ENCODE measurements at places on chromosomes 11 and 22.

DNA sequence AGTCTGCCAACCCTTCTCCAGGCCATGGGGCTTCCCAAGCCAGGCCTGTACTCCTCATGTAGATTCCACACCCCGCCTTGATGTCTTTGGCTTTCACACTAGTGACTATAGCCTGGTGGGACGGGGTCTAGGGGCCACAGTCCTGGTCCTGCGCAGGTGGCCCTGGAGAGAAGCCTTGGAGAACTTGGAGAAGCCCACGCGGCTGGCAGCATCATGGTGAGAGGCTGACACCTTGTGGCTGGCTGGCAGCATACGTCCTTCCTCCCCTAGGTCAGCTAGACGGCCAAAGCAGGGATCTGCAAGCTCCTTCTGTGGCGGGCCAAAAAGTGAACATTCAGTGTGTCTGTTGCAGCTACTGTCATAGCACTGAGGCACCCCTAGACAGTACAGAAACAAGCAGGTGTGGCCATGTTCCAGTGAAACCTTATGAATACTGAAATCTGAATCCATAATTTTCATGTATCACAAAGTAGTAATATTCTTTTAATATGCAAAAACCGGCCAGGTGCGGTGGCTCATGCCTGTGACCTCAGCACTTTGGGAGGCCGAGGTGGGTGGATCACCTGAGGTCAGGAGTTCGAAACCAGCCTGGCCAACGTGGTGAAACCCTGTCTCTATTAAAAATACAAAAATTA lies 42.0 kb downstream of the FAM83F start:
- DNase-seq, result peak; percentile 26

- DNase-seq, result no peak
Observed at GRCh38 chr11:111115890-111116289, 129.6 kb upstream of the POU2AF2 start.

GRCh38 chr11:2399488-2400068 lies 972 bp upstream of the TSSC4 start:
- peak; percentile 19 for DNase-seq

DNA sequence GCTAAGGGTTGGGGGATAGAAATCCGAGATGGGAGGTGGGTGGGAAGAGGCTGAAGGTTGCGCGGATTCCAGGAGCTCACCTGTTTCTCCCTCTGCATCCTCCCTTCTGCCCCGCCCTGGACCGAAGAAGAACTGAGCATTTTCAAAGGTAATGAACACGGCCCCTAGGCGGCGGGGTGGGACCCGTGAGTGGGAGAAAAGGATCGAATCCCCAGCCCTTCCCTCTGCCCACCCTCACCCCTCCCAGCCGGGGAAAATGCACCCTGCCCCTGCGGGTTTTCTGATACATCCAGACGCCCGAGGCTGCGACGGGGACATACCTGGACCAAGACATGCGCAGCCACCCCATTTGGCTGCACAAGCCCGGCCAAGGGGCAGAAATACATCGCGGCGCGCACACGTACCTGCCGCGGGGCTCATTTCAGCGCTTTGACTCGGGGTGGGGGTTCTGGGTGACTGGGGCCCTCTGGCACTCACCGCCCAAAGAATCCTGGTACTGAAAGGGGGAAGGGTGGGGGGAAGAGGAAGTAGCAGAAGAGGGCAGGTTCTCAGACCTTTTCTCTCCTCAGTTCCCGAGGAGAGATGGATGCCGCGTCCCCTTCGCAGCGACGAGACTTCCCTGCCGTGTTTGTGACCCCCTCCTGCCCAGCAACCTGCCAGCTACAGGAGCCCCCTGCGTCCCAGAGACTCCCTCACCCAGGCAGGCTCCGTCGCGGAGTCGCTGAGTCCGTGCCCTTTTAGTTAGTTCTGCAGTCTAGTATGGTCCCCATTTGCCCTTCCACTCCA lies 6.0 kb downstream of the VSIG2 start:
- DNase-seq, result no peak

GRCh38 chr22:22884888-22885840 lies 2.5 kb upstream of the IGLL5 start:
- DNase-seq, result no peak
